HEK293T (cell line): ENCODE measurements at places on chromosomes 11 and 22.

DNA sequence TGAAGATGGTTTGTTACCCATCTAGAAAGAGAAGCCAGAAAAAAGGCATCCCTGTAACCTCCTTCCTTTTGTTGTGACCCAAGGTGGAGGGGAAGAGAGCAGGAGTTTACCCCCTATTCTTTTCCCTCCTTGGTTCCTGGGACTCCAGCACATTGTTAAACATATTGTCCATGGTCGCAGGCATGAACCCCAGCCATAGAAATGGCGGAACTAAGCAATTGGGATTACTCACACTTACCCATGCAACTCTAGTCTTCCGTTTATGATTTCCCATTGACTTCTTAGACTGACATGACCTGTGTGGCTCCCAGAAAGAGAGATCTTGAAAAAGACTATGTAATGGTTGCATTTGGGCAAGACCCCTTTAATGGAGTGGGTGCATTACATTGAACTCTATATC is 45.4 kb downstream of the OR4C46 start:
- no peak for DNase-seq

- no peak for DNase-seq
Observed at GRCh38 chr11:132228746-132229325, 858.4 kb downstream of the NTM start.

- DNase-seq: no peak
Observed at GRCh38 chr11:130188585-130189347, 29.2 kb downstream of the ST14 start.

- no peak for DNase-seq
Observed at GRCh38 chr11:116891746-116892145, 54.3 kb upstream of the APOA1 start.

DNA sequence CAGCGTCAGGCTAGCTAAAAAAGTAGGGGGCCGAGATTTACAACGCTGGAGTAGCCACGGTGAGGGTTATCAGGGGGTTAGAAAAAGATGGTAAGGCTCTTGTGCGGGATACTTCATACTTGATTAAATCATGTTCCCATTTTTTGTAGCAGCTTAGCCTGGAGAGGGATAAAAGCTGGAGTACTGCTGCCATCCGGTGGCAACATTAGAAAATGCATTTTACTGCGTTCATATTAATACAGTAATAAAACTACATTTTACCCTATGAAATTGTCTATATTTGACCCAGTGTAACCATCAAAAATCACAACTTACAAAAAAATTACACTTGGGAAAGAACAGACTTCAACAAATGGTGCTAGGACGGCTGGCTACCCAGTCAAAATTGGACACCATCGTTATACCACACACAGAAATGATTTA is 17.3 kb downstream of the RPUSD4 start:
- DNase-seq: peak; percentile 61

GRCh38 chr11:111797145-111797581 is 31.0 kb upstream of the PPP2R1B start:
- no peak for DNase-seq

- no peak for DNase-seq
Observed at GRCh38 chr11:85599083-85599482, 28.1 kb downstream of the DLG2 start.

- DNase-seq: no peak
Observed at GRCh38 chr22:36224245-36224644, 15.1 kb downstream of the APOL2 start.

DNA sequence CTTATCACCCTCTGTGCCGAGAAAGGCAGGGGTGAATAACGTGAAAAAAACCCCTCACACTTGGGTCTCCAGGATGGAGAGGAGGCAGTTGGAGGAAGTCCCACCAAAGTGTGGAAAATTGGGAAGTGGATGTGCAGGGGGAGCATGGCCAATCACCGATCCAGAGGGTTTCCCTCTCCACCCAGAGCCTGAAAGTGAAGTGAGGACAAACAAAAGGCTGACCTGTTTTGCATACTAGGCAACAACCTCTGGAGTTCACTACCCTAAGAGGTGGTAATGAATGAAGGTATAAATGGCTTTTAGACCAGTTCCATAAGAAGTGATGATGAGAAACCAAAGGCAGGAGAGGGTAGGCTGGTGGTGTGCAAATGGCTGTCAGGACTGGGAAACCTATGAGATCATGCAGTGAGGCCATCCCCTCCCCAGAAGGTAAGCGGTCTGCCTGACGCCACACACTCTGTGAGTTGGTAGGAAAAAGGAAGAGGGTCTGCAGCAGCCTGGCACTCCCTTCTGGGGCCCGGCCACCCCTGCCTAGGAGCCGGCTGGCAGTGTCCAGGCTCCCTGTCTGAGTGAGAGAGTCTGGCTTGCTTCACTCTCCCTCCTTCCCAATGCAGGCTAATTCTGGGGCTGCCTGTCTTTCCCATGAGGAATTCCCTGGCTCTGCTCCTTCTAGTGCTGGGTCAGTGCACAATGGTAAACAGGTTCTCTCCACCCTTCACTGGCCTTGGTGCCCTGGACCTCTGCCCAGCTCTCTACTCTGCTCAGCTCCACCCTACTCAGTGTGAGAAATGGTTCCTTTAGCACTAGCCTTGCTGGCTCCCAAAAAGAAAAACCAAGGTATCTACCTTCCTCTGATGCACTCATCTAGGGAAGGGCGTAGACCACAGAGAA is 15.6 kb downstream of the TBC1D10A start:
- DNase-seq: no peak

GRCh38 chr11:119482521-119483011 is 59.6 kb upstream of the THY1 start:
- no peak for DNase-seq

GRCh38 chr22:29716814-29717545 is 2.8 kb upstream of the CABP7 start:
- DNase-seq: peak; percentile 67
